ENCODE measurements at places on chromosomes 4 and X.

DNA sequence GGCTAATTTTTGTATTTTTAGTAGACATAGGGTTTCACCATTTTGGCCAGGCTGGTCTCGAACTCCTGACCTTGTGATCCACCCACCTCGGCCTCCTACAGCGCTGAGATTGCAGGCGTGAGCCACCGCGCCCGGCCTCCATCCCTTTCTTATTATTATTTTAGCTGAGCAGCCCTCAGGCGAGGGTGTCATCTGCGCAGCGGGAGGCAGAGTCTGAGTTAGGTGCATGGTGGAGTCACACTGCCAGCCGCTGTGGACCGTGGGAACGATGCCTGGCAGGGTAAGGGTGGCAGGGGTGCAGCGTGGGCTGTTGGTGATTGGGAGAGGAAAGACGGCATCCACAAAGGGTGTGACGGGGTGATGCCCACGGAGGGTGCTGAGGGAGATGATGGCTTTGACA lies 491.8 kb upstream of the FAT1 start:
- DNase-seq = no peak

DNA sequence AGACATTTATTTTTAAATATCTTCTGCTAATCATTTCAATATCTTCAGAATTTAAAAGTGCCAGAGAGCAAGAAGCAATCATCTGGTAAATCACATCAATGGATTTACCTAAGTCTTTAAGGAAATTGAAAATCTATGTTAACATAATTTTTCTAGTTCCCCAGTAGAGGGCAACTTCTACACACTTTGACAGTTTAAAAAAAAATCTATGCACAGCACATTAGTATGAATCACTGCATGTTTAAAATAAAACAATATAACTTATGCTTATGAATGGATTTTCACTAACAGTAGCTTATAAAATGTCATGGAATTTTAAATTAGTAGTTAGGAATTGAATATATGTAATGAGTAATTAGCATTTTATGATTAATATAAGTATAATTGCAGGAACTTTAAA lies 126.5 kb downstream of the REELD1 start:
- no peak for DNase-seq

GRCh38 chrX:112672788-112673560 lies 6.8 kb downstream of the LHFPL1 start:
- no peak for DNase-seq

DNA sequence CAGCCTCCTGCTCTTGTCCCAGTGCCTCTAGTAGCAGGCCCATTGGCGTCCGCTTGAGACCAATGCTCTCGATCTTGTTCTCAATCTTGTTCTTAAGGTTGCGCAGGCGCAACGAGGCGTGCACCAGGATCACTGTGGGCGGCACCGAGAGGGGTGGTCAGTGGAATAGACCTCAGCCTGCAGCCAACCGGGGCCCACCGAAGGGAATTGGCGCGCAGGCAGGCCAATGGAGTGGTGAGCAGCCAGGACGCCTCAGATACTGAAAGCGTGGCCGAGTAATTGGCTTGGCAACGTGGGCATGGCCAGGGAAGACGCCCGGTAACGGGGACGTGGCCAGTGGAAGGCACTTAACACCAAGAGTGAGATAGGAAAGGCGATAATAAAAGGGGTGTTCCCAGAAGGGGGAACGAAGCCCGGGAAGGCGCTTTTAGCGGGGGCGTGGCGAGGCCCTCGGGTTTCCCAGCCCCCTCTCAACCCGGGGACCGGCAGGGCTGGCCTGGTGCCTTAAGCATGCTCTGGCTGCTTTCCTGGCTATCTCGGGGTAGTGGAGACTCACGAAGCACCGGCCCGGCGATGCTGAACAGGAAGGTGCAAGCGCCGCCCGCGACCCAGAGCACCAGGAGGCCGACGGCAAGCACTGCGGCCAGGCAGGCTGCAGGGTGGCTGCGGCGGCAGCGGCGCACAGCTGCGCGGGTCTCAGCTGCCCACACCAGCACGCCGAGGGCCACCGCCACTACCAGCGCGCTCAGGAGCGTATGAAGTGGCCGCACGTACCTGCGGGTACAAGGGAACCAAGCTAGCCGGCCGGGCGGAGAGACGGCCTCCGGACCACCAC lies 1.7 kb downstream of the PRAF2 start:
- no peak for DNase-seq

DNA sequence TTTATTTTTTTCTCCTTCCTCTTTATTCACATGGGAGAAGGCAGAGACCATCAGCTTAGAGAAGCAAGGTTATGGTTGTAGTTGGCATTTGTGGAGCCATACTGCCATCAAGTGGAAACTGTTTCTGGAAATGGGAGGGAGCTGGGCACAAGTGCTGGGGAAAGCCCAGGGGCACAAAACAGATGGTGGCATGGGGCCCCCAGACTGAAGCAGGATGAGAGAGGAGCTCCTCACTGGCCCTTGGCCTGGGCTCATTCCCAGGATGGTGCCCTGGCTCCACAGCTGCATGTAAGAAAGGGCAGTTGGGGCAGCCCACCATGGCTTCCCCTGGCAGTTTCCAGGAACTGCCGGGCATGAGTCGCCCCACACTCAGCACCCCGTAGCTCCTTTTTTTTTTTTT lies 59.2 kb downstream of the NBDY start:
- DNase-seq = no peak

DNA sequence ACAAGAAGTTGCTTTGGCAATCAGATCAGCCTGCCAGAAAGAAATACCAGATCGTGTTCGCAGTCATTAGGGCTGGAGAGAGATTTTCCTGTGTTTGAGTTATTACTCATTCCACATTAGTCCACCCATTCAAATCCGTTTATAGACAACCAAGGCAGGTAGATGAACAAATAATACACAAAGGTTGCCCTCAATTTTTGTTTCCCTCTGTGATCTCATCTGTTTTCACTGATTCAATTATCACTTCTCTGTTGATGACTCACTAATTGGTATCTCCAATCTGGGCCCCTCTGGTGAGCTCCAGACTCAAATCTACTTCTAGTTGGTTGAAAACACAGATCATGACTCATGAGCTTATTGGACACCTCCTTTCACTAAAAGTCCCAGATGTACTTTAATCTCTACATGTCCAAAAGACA lies 54.5 kb downstream of the CHM start:
- no peak for DNase-seq

DNA sequence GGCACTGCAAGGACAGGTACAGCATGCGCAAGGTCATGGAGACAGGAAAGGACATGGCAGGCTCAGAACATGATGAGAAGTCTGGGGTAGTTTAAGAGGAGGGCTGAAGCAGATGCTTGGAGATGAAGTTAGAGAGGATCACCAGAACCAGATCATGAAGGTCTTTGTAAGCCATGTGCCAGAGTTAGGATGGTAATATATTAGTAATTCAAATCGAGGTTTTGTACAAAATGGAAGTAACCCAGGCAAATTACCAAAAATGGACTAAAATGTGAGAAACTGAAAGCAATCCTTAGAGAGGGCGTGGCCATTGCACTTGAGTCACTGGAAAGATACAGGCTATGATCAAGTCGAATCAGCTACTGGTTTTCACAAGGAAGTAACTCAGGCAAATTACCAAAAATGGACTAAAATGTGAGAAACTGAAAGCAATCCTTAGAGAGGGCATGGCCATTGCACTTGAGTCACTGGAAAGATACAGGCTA lies 13.5 kb downstream of the RXFP1 start:
- no peak for DNase-seq

DNA sequence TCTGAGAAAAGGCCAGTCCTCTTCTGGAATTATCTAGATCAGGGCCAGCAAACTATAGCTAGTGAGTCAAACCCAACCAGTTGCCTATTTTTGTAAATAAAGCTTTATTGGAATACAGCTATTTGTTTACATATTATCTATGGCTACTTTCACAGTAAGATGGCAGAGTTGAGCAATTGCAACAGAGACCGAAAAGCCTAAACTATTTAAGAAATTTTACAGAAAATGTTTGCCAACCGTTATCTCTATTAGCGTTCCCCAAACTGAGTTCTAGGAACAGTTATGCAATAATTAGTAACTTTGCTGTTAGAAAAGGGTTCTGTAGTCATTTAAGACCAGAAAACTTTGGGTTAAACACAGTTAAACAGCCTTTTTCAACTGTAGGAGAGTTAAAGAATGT lies 10.5 kb downstream of the TEX13B start:
- DNase-seq = no peak
